Esophagus muscularis mucosa (tissue), 4 donors: ENCODE measurements at places on chromosomes 6 and 20. TPM values are rescaled to one million over a fixed set of nuclear protein-coding genes. Genes with fewer than 3 reads are reported as not detected.

The C20orf202 gene
- total RNA-seq, result 0.17 TPM

GRCh38 chr6:42704251-42704936, 18.0 kb downstream of the PRPH2 start:
- no peak for DNase-seq

DNA sequence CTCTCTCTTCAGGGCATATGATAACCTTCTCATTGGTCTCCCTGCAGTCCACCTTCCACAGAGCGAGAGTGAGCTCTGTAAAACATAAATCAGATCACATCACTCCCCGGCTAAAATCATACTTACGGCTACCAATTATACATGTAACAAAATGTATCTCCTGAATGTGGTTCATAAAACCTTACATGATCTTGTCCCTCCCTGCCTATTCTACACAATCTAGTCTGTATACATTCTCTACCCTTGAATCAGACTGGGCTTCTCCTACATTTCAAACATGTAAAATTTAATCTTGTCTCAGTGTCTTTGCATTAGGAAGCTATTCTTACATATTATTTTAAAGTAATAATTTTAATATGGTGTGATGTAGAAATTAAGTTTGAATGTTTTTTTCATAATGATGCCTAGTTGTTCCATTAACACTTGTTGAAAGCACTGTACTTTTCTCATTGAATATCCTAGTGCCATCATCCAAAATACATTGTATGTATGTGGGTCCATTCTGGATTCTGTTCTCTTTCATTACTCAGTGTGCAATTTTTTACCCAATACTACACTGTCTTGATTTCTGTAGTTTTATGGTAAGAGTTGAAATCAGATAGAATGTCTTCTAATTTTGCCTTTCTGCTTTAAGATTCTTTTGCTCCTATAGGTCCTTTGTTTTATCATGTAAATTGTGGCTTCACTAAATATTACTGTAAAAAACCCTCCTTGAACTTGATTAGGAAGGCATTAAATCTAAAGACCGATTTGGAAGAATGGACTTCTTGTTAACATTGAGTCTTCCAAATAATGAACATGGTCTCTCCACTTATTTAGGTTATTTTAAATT, 403.3 kb upstream of the EPHA7 start:
- DNase-seq, result no peak

DNA sequence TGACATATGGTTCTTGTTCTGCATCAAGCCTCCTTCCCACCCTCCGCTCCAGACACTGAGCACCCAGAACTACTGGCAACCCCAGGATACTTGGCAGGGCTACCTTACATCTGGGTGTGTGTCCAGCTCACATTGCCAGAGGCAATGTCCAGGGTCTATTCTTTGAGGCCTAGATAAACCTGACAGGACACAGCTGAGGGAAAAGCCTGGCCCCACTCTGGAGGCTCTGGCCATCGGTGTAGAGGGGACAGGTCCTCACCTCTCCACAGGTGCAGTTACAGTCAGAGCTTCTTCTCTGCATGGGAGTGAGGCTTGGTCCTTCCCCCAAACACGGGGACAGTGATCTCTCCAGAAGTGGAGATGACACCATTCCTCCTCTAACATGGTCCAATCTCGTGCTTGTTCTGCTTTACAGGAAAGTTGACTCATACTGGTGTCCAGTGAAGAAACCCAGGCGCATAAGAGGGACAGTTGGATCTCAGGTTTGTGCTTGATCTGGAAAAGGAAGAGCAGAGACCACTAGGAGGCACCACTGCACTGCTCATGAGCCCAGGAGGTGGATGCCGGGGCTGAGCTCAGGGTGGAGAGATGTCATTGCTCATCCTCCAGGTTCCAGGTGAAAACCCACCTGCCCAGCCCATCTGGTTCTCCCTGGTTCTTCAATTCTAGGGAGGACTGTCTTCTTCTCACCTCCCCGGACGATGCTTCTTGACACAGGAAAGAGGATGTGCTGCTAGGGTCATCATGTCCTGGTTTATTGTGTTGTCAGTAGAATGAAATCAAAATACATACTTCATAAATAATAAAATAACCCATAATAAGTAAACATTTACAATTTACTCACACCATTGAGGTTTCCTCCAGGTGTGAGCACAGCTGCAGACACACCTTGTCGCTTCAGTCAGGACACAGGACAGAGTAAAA, 14.7 kb downstream of the HLA-F start:
- DNase-seq, result no peak

GRCh38 chr6:137102050-137102848, 57.5 kb upstream of the IL20RA start:
- no peak for DNase-seq

The SEL1L2 gene
- not detected for total RNA-seq

The AGPAT4 gene
- total RNA-seq, result 11.5 TPM
